Breast epithelium (tissue), 4 donors: ENCODE measurements at places on chromosomes 5 and 9. TPM values are rescaled to one million over a fixed set of nuclear protein-coding genes. Genes with fewer than 3 reads are reported as not detected.

The ZNF483 gene
- 24.9 TPM for total RNA-seq

The AFF4 gene
- 108 TPM for total RNA-seq

The ANKRD18A gene
- 5.0 TPM for total RNA-seq

The SOX30 gene
- not detected for total RNA-seq

- no peak overlapping the region for H3K27ac ChIP-seq
- no peak overlapping the region for H3K4me3 ChIP-seq
- H3K27me3 ChIP-seq = no peaks in the 10 kb centered on the region
- no peaks in the 10 kb centered on the region for H3K36me3 ChIP-seq
- no peak for DNase-seq
Measured at GRCh38 chr5:96033116-96033515, 71.5 kb upstream of the ELL2 start.

GRCh38 chr9:121178676-121179372 is 22.8 kb downstream of the RAB14 start:
- no peak overlapping the region for H3K4me3 ChIP-seq
- DNase-seq = no peak
- H3K27me3 ChIP-seq = no peaks in the 10 kb centered on the region
- peaks cover 7% of the 10 kb centered on the region for H3K4me1 ChIP-seq
- no peaks in the 10 kb centered on the region for H3K36me3 ChIP-seq

DNA sequence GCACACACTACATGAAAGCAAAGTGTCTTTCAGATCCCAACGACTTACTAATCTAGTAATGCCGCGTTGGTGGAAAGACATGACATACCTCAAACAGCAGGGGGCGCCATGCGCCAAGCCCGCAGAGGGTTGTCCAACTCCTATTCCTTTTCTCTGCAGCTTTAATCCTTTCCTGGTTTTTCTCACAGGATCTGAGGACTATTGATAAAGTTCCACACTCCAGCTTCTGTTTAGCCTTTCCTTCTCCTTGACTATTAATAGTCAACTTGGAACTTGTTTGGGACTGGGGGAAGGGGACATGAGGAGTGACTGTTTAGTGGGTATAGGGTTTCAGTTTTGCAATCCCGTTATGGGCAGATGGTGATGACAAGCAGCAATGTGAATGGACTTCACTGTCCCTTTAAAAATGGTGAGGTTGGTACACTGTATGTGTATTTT is 62.9 kb downstream of the OTULIN start:
- H3K27me3 ChIP-seq = no peaks in the 10 kb centered on the region
- H3K4me3 ChIP-seq = no peak overlapping the region
- H3K27ac ChIP-seq = no peak overlapping the region
- H3K36me3 ChIP-seq = no peaks in the 10 kb centered on the region

GRCh38 chr5:44665101-44665701 is 143.5 kb upstream of the MRPS30 start:
- no peaks in the 10 kb centered on the region for H3K4me1 ChIP-seq
- no peaks in the 10 kb centered on the region for H3K27me3 ChIP-seq
- H3K36me3 ChIP-seq = no peaks in the 10 kb centered on the region
- no peak overlapping the region for H3K27ac ChIP-seq
- H3K4me3 ChIP-seq = no peak overlapping the region
- no peak for DNase-seq

DNA sequence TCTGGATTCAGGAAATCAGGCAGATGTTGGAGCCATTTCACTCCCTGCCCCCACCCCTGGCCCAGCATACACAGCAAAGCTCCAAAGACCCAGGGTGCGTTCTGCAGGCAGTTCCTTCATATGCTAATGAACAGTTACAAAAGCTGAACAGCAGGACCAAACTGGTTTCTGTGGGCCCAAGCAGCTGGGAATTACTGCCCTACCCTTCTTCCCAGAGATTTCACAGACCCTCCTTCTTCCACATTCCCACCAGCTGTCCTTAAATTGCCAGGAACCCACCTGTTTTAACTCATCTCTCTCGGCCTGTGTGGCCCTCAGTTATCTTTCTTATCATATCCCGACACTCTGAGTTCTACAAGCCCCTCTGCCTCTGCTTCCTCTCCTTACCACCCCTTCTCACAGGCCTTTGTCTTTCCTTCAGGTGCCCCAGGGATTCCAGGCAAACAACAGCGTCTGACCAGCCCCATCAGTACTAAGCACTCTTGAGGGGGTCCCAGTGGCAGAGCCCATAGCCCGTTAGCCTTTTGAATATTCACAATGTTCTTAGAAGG is 10.6 kb upstream of the F2RL1 start:
- H3K4me3 ChIP-seq = no peak overlapping the region
- no peak for DNase-seq
- no peak overlapping the region for H3K27ac ChIP-seq
- H3K36me3 ChIP-seq = no peaks in the 10 kb centered on the region
- H3K4me1 ChIP-seq = no peaks in the 10 kb centered on the region

- no peak overlapping the region for H3K4me3 ChIP-seq
- DNase-seq = no peak
- H3K36me3 ChIP-seq = no peaks in the 10 kb centered on the region
- no peak overlapping the region for H3K27ac ChIP-seq
Measured at GRCh38 chr9:72039532-72039931, 20.9 kb downstream of the C9orf57 start.

GRCh38 chr5:178366998-178367735 is 134.6 kb upstream of the PHYKPL start:
- no peak overlapping the region for H3K27ac ChIP-seq
- no peak for DNase-seq

GRCh38 chr5:38888041-38888440 is 42.2 kb downstream of the OSMR start:
- H3K36me3 ChIP-seq = no peaks in the 10 kb centered on the region
- no peaks in the 10 kb centered on the region for H3K4me1 ChIP-seq
- DNase-seq = no peak
- H3K27ac ChIP-seq = no peak overlapping the region

- no peaks in the 10 kb centered on the region for H3K27me3 ChIP-seq
- H3K4me1 ChIP-seq = no peaks in the 10 kb centered on the region
- H3K36me3 ChIP-seq = no peaks in the 10 kb centered on the region
- H3K27ac ChIP-seq = no peak overlapping the region
Measured at GRCh38 chr5:98968056-98968564, 39.3 kb upstream of the CHD1 start.
